Dermis microvascular lymphatic vessel endothelial cell (primary cell): ENCODE measurements at places on chromosomes 2 and 18.

DNA sequence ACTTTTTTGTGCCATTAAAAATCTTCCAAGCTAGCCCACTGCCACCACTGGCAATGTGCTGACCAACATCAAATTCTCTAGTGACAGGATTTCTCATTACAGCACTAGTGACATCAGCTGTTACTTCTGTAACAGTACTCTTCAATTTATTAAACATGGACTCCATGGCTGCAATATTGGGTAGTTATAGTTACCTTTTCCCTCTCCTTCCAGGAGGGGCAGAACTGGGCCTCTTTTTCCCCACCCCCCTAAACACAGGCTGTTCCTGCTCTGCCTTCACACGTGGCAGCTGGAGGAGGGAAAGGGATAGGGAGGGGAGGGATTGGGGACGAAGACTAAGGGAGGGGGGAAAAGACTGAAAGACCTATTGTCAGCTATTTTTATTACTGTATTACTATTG, 38.1 kb downstream of the TRAK2 start:
- DNase-seq: peak; percentile 5

DNA sequence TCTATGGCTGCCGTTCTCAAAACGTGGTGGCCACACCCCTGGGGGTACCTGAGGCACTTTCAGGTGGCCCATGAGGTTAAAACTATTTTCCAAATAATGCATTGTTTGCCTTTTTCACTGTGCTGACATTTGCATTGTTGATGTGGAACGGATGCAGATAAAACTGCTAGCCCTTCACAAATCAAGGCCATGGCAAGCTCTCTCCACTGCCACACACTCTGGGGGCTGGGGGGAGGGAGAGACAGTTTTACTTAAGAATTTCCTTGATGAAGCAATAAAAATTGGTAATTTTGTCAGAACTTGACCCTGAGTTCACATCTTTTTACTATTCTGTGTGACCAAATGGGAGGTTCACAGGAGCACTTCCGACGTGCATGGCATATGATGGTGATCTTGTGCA, 22.0 kb upstream of the TGIF1 start:
- no peak for DNase-seq

DNA sequence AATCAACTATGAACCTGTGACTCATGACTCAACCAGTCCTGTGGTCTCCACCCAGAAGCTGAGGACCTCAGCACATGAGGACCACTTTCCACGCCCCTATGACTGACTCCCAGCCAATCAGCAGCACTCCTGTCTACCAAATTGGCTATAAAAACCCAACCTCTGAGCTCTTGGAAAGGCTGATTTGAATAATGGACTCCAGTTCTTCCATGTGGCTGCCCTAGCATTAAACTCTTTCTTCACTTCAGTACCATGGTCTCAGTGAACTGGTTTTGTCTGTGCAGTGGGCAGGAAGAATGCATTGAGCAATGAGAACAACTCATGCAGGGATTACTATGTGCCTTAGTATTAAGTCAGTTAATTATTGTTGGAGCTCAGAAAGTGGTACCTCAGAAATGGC, 78.3 kb downstream of the CMPK2 start:
- no peak for DNase-seq

DNA sequence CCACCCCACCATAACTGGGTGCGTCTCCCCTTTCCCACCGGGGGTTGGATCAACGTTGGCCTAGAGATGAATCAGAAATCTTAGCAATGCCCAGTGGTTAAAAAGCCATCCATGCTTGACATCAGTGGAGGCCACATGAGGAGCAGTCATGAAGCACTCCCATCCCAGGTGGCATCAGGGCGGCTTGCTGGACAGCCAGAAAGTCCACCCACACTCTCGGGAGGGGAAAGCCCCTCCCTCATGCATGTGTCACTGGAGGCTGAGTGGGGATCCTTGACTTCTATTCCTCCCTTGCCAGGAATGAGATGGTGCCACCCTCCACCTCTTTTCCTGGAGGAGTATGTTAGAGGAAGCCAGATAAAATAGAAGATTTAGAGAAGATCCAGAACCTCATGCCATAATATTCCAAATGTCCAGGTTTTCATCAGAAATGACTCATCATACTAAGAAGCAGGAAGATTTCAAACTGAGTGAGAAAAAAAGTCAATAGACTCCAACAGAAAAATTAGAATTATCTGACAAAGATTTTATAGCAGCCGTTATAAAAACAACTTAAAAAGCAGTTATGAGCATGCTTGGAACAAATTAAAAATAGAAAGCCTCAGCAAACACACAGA, 507.1 kb upstream of the ID2 start:
- DNase-seq: no peak

- no peak for DNase-seq
Measured at GRCh38 chr18:65725251-65726050, 25.4 kb upstream of the CDH7 start.

DNA sequence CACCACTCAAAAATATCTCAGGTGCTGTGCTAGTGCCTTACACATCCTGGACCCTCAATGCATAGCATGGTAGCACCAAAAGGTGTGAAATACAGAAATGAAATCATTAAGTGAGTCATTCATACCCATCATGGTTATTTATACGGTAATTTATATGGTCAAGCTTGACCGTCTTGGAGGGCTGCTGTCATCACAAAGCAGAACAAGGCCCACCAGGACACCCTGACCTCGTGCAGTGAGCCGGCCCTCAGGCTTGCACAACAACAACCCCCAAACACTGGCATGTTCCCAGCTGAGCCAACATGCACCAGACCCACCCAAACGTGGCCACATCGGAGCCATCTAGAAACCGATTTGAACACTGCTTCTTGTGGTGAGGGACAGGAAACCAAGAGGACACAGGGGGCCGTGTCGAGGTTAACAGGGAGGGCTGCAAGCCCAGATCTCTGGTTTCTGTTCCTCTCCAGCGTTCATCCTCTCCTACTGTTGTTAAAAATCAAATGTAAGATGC, 378.5 kb upstream of the ID2 start:
- no peak for DNase-seq

- DNase-seq: no peak
Measured at GRCh38 chr2:75466708-75467311, 93.9 kb downstream of the EVA1A start.

GRCh38 chr2:38190542-38191218, 114.7 kb upstream of the CYP1B1 start:
- no peak for DNase-seq

- no peak for DNase-seq
Measured at GRCh38 chr18:7808992-7809391, 241.9 kb downstream of the PTPRM start.

GRCh38 chr18:21727702-21728101, 12.9 kb upstream of the MIB1 start:
- no peak for DNase-seq

GRCh38 chr2:156797832-156798231, 361.7 kb downstream of the GPD2 start:
- no peak for DNase-seq

DNA sequence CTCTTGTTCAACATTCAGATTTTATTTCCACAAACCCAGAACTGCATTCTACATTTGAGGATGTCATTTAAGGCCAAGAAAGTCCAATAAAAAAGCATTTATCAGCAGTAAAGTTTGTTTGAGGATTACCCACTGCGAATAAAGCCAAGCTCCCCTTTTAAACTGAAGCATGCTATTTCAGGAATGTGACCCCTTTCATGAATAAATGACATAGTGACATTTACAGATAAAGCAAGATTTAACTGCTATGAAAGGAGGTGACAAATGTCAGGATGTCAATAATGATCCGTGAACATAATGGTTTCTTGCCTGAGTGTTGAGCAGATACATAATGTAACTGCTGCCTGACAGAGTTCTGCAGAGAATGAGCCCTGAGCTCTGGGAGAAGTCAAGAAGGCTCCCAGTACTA, 146.3 kb downstream of the TDRD15 start:
- DNase-seq: no peak

DNA sequence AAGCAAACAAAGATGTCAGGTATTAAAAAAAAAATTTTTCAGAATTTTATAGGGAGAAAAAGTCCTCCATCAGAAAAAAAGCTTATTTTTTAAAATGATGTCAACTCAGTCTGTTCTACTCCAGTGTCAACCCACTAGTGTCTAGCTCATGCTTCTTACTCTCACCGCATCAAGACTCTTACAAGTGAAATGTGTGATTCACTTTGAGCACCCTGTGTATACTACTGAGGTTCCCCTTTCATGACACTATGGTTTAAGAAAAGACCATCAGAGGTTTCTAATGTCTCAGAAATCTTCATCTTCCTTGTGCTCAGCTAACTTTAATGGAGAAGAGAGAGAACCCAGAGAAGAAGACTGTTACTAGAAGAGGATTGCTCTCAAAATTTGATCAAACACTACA, 43.4 kb downstream of the FEZ2 start:
- DNase-seq: no peak

- peak; percentile 33 for DNase-seq
Measured at GRCh38 chr2:157497638-157498314, 53.9 kb upstream of the CYTIP start.

- no peak for DNase-seq
Measured at GRCh38 chr18:2850816-2851215, 4.0 kb downstream of the EMILIN2 start.

DNA sequence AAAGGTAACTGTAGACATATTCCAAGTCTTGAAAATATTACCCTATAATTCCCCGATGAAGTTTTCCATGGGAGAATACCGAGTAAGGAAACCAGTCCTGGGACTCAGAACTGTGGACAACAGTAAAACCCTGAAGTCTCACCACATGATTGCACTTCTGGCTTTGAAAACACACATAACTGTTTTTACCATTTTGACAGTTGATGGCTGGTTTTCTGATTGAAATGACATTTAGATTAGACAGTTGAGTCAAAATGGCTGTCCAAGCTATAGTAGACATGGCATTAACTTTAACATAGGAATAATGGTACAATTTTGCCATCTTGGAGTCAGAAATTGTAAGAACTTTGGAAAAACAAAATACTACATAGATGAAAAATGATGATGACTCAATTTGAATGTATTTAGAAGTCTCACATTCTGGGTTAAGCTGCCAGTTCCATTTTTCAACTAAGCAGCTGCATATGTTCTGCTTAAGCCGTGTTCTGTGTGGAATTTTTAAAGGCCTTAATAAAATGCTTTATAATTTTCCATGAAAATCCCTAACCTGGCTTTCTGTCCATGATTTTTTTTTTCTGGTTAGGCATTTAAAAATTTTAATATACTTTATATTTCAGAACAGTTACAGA, 38.3 kb upstream of the WIPF1 start:
- no peak for DNase-seq

DNA sequence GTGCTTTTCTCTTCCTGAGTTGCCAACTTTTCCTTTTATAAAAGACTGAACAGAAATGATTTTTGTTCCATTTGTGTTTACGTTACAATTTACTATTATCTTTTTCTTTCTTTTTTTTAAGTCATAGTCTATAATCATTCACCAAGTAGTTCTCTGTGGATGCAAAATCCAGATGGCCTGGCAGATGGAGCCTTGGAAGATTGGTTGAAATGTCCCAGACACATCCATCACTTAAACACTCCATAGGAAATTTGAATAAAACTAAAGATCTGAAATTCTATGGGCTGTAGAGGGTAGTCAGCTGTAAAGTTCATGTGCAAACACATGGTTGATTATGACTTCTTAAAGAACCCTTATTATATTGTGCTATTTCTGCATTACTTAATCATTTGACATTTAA, 164.8 kb upstream of the DOCK10 start:
- DNase-seq: no peak

- no peak for DNase-seq
Measured at GRCh38 chr2:122019724-122020123, 264.3 kb downstream of the TSN start.

DNA sequence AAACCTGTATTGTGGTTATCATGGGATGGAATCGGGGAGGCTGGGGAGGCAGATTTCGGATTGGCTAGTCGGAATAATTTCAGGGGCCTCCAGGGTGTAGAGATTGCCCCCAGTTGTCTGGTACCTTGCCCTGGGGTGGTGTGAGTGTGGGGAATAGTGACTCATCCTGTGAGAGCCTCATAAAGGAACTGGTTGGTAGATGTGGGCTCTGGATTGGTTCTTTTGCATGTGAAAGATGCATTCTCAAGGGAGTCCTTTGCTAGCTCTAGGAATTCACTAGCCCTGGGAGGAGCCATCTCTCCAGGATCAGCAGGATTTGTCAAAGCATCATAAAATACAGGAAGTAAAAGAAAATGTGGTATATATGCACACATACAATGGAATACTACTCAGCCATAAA, 331.6 kb downstream of the SETBP1 start:
- no peak for DNase-seq

- DNase-seq: no peak
Measured at GRCh38 chr2:38666556-38666910, 619 bp downstream of the GALM start.

DNA sequence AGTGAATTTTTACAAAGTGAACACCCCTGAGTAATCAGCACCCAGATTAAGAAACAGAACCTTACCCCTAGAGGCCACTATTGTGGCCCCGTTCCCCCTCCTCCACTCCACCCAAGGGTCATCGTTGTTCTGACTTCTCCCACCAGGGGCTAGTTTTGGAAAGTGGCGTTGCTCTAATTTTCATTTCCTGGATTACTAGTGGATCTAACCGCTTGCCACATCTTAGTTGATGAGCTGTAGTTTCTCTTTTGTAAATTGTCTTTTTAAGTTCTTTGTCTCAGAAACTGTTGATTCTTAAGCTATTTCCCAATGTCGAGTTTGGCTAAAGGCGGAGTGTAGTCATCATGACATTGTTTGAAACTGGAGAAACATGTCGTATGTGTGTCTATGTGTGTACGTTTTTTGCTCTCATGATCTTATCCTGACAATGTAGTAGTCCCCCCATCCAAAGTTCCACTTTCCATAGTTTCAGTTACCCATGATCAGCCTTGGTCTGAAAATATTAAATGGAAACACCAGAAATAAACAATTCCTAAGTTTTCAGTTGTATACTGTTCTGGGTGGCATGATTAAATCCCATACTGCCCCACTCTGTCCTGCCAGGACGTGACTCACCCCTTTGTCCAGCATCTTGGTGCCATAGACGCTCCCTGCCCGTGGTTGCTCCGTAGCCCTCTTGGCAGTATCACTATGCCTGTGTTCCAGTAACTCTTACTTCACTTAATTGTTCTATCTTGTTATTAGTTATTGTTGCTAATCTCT, 71.0 kb upstream of the SP3 start:
- DNase-seq: peak; percentile 78
